ENCODE measurements at places on chromosomes 11 and 22.
A peak's percentile ranks its signal among the peaks of the same experiment; 100 is the strongest.

DNA sequence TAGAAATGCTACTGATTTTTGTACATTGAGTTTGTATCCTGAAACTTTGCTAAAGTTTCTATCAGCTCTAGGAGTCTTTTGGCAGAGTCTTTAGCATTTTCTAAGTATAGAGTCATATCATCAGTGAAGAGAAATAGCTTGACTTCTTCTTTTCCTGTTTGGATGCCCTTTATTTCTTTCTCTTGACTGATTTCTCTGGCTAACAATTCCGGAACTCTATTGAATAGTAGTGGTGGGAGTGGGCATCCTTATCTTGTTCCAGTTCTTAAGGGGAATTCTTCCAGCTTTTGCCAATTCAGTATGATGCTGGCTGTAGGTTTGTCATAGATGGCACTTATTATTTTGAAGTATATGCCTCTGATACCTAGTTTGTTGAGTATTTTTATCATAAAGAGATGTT, 197.7 kb downstream of the AASDHPPT start:
- DNase-seq, result no peak

DNA sequence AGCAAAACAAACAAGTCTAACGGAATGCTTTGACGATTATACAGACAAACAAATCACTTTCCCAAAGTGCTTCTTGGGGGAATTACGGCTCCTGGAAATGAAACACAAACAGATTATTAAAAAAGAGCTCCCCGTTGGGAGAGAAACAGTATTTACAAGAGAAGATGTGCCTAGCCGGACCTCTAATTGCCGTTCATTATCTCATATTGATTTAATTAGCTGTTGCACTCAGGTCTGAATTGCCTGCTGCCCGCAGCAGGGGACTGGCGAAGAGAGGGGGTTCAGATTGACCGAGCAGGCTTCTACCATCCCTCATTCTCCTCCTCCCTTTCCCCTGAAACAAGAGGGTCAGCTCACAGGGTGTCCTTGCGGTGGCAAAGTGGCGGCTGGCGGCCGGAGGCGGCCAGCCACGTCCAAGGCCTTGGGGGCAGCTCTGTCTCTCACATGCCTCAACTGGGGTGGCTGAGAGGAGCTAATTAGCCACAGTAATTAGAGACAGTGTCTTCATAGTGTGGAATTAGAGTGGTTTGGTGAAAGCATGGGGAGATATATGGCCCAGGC, 295.1 kb downstream of the MIAT start:
- DNase-seq, result no peak

DNA sequence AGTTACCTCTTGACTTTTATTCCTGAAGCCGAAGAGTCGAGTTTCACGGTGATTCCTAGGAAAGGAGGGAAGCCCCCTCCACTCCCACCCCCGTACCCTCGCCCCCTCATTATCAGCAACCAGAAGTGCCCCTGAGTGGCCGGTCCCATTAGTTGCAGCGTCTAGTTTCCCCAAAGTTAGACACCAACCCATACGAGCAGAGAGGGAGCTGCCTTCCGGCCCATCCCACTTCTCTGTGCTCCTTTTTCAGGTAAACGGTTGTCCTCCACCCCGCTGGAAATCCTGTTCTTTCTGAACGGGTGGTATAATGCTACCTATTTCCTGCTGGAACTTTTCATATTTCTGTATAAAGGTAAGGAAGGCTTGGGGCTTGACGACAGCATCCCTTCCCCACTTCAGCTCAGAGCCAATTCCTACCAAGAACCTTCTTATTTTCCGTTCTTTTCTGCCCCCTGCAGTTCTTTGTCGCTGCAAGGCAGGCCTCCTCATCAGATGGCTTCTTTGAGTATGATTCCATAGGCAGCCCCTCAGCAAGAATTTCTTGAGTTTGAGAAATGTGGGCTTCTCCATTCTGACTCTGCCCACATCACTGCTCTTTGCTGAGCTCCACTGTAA, 701 bp downstream of the TMEM216 start:
- DNase-seq, result no peak

DNA sequence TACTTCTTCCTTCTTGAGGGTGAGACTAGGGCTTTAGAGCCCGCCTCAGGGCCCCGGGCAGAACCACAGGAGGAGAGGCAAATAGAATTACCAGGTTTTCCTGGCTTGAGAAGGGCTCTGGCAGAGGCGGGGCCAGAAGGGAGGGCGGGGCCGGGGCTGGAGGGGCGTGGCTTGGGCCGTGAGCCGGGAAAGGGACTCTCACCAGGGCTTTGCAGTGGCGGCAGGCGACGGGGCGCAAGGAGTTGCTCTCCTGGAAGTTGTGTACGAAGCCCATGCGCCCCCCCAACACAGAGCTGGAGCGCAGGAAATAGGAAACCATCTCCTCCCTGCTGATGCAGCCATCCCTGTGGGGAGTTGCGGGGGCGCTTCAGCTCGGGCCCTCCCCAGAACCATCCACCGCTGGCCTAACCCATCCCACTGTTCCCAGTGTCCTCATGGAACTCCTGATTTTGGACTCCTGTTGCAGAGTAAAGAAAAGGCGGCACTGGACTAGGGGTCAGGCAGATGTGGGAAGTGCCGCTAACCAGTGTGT, 6.9 kb upstream of the NRXN2 start:
- no peak for DNase-seq

DNA sequence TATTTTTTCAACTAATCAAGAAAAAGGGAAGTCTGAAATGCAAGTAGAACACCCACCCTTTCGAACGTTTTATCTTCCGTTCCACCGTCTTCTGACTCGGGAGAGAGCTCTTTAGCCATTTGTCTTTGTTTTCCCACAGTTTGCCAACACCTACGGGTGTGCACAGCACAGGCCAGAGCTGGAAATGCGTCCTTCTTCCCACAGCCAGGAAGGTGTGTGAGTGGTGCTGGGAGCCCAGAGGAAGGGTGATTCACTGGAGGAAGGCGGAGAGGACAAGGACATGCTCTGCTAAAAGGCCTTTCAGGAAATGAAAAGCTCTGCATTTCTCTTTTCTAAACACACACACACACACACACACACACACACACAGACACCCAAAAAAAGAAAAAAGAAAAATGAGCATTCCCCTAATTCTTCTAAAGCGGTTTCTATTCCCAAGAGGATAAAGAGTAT, 18.5 kb downstream of the ENDOD1 start:
- no peak for DNase-seq

DNA sequence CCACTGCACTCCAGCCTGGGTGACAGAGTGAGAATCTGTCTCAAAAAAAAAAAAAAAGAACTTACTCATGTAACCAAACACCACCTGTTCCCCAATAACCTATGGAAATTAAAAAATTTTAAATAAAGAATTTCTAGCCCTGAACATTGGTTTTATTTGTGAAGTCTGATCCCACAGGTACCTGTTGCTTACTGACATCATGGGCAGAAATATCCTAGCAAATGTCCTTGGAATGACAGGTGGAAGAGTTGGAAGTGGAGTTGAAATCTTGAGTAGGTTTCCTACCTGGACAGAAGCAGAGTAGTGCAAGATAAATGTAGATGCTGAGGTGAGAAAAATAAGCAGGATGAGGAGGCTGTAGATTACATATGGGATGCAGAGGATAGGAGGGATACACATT, 17.2 kb downstream of the CD3D start:
- no peak for DNase-seq

- DNase-seq, result no peak
These were observed 12.5 kb downstream of the TAF1D start for GRCh38 chr11:93728792-93729128.

- no peak for DNase-seq
These were observed 75.2 kb downstream of the DGCR2 start for GRCh38 chr22:19046719-19047609.

- DNase-seq, result no peak
These were observed 104.9 kb downstream of the VPREB1 start for GRCh38 chr22:22349455-22349836.

- no peak for DNase-seq
These were observed 20.3 kb upstream of the DGKZ start for GRCh38 chr11:46326813-46327416.

DNA sequence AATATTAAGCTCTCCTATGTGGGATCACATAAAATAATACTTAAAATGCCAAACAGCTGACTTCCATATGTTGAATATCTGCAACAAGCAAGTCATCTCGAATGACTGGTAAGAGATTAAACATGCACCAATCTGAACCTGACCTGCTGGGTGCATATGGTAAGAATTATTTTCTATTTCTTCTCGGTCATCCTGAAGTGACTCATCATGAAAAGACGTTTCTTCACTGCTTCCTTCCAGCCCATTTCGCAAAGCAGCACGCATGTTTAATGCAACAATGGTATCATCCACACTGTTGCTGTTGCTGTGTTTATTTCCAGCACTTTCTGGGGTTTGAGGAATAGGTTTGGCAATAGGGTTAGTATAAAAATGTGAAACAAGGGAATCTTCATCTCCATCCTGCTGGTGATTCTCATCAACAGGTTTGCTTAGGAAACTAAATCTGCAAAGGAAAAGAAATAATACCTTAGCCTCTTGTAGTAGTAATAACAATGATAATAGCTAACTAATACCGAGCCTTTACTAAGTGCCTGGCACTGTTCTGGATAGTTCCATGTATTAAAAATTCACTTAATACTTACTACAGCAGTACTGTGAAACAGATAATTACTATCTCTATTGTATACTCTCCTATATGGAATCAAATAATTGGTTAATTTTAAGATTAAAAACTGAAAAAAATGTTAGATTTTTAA, 52.0 kb upstream of the CHRNA10 start:
- DNase-seq, result no peak

DNA sequence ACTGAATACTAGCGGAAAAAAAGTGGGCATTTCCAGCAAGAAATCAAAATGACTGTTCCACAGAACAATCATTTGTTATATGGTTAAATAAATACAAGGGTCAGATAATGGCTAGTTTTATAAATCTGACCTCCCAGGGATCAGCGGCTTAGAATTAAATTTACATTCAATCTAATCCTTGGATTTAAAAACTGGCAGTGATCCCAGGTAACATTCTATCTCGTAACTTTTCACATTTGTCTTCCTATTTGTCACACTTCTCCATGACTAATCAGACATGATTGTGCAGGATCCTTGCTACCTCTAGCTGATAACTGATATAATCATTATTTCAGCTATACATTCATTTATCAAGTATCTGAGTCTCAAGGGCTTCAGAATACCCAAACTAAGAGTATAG, 2.9 kb upstream of the MMP3 start:
- no peak for DNase-seq

GRCh38 chr22:23237201-23237798, 57.0 kb downstream of the BCR start:
- no peak for DNase-seq

GRCh38 chr22:36569999-36570398, 41.0 kb upstream of the EIF3D start:
- DNase-seq, result no peak

GRCh38 chr11:118128721-118129470, 23.7 kb downstream of the SCN4B start:
- DNase-seq, result no peak

- DNase-seq, result no peak
These were observed 442.2 kb downstream of the BUD13 start for GRCh38 chr11:116330439-116331185.

DNA sequence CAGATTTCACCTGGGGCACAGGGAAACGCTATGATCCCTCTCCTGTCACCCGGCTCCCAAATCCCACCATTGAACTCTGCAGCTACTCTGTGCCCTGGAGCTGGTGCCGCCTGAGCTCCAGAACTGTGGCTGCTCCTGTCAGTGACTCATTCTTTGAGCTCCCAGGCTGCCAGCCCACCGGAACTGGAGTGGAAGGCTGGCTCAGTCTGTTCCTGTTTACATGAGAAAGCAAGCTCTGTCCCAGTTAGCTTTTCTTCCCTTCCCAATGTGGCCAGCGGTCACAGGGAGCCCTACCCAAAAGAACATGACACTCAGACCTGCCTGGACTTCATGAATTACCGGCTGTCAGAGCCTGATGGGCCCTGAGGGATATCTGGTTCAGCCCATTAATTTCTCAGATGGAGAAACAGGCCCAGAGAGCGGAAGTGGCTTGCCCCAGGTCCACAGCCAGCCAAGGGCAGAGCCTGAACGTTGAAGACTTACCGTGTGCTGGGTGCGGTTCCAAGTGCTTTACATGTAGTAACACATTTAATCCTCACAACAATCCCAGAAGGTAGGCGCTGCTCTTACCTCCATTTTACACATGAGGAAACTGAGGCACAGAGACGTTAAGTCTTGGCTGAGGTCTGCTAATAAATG, 23.8 kb upstream of the IGSF22 start:
- DNase-seq, result no peak

- no peak for DNase-seq
These were observed 39.1 kb downstream of the BRSK2 start for GRCh38 chr11:1428762-1429316.

GRCh38 chr11:116533186-116533825, 239.5 kb downstream of the BUD13 start:
- no peak for DNase-seq

- DNase-seq, result no peak
These were observed 296.2 kb downstream of the NTM start for GRCh38 chr11:131666617-131667016.

DNA sequence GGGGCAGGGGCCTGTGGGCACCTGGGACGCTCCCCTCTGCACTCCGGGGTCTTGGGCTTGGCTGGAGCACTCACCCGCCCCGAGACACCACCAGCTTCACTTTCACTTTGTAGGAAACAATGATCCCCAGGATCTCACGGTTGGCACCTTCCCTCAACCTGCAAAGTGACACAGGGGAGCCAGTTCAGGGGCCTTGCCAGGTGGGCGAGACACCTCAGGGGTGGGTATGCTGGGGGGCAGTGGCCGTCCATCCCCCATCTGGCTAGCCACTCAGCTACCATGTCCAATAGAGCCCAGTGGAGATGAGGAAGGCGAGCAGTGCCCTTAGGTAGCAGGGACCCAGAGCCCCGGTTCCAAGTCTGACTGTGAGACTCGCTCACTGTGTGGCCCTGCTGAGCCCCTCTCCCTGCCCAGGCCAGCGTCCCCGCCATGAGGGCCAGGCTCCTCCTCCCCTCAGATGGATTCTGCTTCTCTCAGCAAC, 32.3 kb downstream of the TPBGL start:
- no peak for DNase-seq

DNA sequence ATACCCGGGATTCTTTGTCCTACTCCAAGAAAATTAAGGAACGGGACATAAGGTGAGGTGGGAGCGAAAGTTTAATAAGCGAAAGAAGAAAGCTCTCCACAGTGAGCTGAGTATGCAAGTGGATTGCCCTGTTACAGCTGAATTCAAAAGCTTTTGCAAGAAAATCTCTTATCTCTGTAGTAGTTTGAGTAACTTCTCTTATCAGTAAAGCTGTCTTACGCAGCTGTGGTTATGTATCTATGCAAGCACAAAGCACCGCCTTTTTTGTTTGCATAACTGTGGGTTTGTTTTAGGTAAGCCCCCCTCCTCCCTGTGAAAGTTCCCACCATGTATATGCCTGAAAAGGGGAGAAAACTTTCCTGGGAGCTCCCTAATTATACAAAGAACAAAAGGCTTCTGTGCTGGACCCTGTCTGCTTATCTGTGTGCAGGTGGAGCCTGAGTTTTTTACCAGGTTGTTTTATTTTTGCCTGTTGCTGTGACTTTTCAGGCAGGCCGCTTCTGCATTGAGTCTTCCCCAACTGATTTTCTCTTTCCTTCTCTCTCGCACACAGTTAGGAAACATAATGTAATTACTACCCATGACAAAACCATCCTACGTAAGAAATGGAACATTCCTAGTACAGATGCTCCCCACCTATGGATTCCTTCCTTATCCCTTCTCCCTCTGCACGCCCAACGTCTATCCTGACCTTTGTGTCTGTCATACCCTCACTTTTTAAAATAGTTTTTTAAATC, 837 bp upstream of the PLAAT5 start:
- DNase-seq, result no peak

- no peak for DNase-seq
These were observed 10.1 kb upstream of the MRPL23 start for GRCh38 chr11:1936781-1937615.

- DNase-seq, result peak; percentile 92
These were observed at the start of gene CENATAC for GRCh38 chr11:118997627-118998387. CENATAC (plus strand) TSS chr11:118998138; CDS start chr11:118998198, 60 bp downstream.

All from stimulated activated CD4-positive, alpha-beta T cell treated with anti-CD3 and anti-CD28 coated beads, Interleukin-1b, Interleukin-23, amount 100 ng/mL, for 4 hours (primary cell).